Activated naive CD4-positive, alpha-beta T cell treated with anti-CD3 and anti-CD28 coated beads for 36 hours (primary cell): ENCODE measurements at places on chromosomes 7 and 10. TPM values are rescaled to one million over a fixed set of nuclear protein-coding genes. Genes with fewer than 3 reads are reported as not detected.

GRCh38 chr10:3485057-3485686, 299.8 kb downstream of the KLF6 start:
- DNase-seq = no peak

DNA sequence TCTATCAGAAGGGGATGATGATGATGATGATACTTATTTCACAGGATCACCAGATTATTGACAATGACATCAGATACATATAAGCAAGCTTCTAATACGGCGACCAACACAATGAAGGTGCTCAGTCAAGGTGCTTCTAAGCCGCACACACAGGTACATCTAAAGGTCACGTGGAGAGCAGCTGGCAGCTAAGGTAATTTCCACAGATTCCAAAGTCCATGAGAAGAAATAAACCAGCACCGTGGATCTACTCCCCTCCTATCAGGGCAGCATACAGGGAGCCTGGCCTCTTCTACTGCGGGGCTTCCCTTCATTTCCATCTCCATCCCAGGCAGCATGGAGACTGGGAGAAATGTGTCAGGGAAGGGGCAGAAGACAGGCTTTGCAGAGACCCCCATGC, 37.5 kb downstream of the DENND11 start:
- no peak for DNase-seq

PRR15 gene
- not detected for total RNA-seq

DNA sequence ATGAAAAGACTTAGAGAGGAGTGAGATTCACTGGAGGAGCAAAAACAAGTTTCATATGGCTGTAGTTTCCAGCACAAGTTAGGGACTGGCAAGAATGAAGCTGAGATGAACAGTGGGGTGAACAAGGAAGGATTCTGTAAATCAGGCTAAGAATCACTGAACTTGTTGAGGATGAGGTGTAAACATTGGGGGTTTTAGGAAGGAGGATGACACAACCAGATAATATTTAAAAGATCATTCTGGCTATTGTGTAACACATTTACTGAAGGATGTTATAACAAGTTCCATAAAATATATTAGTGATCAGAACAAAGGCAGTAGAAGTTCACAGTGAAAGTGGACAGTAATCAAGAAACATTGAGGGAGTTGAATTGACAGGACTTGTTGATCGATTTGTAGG, 68.9 kb downstream of the CD36 start:
- DNase-seq = no peak

DNA sequence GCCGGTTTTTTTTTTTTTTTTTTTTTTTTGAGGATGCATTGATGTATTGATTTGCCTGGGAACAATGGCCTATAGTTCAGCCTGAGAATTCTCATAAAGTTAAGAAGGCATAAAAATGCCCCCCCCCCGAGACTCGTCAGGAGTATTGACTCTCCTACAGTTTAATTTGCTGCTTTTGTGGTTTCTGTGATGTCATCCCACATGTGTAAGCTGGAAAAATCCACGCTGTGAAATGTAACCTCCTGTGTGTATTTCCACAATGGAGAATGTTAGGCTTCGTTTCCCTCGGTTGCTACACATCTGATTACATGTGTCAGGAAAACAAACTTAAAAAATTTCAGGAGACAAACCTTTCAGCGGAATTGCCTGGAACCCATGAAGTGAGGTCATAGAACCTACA, 117.9 kb downstream of the FANK1 start:
- no peak for DNase-seq

CYP51A1 gene
- 55.5 TPM for total RNA-seq

ANKRD30A gene
- not detected for total RNA-seq

- no peak for DNase-seq
Measured at GRCh38 chr10:119595134-119595675, 1.6 kb downstream of the TIAL1 start.

DNA sequence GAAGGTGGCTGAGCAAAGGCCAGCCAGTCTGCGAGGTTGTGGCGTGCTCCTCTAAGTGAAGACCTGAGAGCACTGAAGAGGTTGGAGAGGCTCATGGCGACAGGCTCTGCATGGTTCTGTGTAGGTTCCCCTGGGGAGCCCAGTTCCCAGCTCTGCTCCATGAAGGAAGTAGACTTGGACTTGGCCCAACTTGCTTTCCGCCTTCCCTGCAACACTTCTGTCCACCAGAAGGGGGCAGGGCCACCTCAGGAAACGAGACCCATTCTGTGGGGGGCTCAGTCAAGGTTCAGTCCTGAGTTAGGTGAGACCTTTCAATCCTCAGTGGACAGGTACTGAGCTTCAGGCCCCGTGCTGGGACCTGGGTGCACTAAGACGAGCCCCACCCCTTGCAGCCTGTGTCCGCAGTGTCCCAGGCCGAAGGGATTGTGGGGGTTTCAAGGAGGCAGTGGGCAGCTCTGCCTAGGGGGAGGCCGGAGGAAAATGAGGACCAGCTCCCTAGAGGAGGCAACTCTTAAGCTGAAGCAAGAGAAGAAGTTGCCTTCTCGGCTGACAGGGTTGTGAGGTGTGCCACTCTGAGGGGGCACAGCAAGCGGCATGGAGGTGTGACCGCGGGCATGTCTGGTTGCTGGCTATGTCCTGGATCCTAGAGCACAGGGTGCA, 15.0 kb upstream of the PCBD1 start:
- peak; percentile 45 for DNase-seq

DNA sequence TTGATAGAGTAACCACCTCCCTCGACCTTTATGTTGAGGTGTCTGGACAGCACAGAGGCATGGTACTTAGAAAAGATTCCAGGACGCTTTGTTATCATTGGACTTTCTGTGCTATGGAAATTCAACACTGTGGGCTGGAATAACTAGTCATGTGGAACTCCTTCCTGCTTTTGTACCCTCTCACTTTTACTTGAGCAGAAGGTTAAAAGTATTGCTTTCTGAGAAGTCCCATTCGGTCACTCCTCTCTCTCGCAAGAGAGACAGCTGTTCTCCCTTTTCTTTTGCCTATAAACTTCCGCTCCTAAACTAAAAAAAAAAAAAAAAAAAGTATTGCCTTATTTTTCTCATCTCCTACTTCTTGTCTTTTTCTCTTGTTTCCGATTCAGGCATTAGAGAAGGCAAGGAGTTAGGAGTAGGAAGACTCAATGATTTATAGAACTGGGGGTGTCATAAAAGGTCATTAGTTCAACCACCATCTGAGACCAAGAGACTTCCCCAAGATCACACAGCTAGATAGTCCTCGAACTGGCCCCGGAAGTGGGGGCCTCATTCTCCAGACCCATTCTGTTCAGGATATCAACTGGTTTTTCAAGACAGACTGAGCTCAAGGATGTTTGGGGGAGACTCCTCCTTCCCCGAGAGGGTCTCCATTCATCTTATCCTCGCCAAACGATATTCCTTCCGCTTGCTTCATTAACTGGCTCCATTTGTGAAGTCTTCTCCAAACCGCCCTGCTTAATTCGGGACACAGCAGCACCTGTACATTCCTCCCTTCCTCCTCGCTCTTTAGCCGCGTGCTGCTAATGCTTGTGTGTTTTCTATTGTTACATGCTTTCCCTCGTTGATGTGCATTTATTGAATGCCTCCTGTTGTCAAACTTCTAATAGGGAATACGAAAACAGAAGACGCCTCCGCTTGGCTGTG, 995 bp upstream of the INPP5F start:
- DNase-seq = no peak

- DNase-seq = no peak
Measured at GRCh38 chr10:48974510-48975156, 35.0 kb upstream of the LRRC18 start.

CUBN gene
- 0.37 TPM for total RNA-seq

DNA sequence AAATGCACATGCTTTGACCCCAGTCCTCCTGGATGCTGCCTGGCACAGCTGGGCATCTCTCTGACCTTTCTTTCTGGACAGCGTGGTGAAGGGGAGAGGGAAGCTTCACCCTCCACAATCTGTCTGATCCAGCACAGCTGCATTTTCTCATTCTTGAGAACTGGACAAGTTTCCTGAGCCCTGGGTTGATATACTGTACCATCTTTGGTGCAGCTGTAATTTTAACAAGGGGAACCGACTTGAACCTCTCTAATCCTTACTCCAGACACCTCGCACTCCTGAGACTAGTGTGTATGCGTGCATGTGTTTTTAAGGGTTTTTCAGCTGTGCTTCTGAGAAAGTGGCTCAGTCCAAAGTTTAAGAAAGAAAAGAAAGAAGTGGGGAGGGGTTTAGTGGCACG, 655.7 kb downstream of the INHBA start:
- no peak for DNase-seq

- DNase-seq = no peak
Measured at GRCh38 chr7:43443381-43443780, 139.5 kb upstream of the STK17A start.

TBC1D12 gene
- 0.25 TPM for total RNA-seq

GRCh38 chr10:110649347-110650264, 5.5 kb downstream of the RBM20 start:
- no peak for DNase-seq

GRCh38 chr7:147145194-147145593, 1028.6 kb downstream of the CNTNAP2 start:
- no peak for DNase-seq

GRCh38 chr10:66827353-66827752, 98.5 kb upstream of the LRRTM3 start:
- DNase-seq = no peak

C10orf53 gene
- not detected for total RNA-seq

ALOX5 gene
- 0.17 TPM for total RNA-seq

KLF14 gene
- total RNA-seq = not detected

- no peak for DNase-seq
Measured at GRCh38 chr10:89241486-89242344, 9.9 kb downstream of the LIPA start.
